ENCODE measurements at places on chromosomes 7 and 10. TPM values are rescaled to one million over a fixed set of nuclear protein-coding genes. Genes with fewer than 3 reads are reported as not detected.

- DNase-seq: no peak
Measured at GRCh38 chr7:135964791-135965190, 12.4 kb downstream of the MTPN start.

DNA sequence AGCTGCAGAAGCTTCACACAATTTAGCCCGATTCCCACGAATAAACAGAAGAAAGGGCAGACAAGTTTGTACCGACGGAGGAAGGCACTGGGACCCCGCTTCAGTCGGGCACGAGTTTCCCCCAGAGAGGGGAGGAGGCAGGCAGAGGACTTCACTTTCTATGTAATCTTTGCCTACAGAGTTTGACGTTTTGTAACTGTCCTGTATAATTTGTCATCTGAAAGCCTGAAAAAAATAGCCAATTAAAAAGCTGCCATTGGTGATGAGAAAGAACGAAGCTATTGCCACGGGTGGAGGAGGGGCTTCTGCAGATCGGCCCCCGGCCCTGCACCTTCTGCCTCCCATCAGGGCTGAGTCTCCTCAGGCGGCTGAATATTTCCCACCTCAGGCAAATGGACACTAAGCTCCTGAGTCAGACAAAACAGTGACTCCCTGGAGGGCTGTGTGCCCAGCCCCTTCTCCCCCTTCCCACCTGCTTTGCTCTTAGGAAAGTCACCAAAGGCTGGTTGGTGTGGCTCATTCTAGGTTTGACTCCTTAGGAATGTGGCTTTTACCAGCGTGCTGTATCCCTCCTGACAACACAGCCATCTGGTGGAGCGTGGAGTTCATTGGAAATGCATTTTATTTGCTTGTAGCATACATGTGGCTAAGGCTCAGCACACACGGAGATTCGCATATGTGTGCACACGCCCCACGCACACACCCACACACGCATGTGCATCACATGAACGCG, 117.4 kb downstream of the VIPR2 start:
- no peak for DNase-seq

DNA sequence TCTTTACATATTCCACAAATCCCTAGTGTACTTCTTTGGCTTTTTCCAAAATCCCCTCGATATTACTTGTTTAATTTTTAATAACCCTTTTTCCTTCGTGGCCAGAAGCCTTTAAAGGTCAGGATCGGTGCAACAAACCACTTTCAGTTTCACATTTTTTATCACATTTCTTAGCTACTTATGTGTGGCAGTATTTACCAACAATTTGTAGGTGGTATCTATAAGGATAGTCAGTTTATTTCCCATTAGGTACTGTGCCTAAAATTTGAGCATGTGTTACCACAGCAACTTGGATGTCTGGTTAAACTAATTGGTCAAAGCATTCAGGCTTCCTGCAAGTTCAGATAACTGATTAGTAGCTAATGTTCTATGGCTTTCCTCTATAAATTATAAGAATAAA, 104.9 kb downstream of the CDK14 start:
- peak; percentile 13 for DNase-seq

TSPAN13 gene
- polyA plus RNA-seq: 152 TPM

DNA sequence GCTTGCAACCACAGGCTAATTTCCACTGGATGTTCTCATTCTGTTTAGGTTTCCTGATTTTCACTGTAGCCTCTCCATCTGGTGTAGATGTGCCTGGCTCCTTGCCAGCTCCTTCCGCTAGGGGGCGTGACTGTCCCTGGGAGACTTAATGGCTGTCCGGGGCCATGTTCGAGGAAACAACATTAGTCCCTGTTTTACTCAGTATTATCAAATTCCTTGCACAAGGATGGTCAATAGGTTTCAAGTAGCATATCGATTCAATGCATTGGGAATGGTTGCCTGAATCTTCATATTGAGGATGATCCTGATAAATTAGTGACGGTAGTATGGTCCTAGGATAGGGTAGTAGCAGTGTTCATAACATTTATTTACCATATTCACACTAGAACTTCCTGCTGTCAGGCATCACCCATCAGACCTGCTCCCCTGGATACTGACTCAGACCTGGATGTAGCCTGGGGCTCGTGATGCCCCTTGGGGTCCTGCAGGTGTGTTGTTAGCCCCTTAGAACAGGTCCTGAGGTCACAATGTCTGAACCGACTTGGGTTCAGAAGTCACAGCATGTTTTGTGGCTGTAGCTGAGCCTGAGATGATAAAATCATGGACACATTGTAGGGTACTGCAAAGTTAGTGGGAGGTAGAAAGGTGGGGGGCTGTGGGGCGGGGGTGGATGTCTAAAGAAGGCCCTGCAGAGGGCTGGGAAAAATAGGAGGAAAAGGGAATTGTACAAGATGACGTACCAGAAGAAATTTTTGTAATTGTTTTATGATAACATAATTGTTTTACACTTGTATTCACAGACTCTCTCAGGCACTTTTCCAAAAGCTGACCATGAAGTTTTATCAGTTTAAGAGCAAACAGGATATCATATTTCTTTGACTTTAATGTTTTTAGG, 8.9 kb upstream of the EXOC6 start:
- peak; percentile 75 for DNase-seq
